ENCODE measurements at places on chromosomes 3 and 15. TPM values are rescaled to one million over a fixed set of nuclear protein-coding genes. Genes with fewer than 3 reads are reported as not detected.

The C3orf20 gene
- total RNA-seq, result not detected

The P2RY1 gene
- total RNA-seq, result 24.3 TPM

DNA sequence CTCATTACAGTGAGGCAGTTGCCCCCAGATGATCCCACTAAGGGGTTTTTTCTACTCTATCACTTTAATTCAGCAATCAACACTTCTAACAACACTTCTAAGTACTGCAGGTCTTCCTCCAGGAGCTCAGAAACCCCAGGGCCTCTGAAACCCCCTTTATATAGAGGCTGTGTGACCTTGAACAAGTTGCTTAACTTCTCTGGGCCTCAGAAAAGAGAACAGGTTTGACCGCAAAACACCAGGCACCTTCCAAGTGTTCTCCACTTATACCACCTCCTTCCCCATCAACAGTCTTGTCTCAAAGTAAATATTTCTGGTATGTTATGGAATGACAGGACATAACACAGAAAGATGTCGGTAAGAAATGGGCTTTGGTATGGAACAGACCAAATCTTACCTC, 85.7 kb upstream of the WNT5A start:
- DNase-seq, result no peak
- H3K4me3 ChIP-seq, result no peak overlapping the region

DNA sequence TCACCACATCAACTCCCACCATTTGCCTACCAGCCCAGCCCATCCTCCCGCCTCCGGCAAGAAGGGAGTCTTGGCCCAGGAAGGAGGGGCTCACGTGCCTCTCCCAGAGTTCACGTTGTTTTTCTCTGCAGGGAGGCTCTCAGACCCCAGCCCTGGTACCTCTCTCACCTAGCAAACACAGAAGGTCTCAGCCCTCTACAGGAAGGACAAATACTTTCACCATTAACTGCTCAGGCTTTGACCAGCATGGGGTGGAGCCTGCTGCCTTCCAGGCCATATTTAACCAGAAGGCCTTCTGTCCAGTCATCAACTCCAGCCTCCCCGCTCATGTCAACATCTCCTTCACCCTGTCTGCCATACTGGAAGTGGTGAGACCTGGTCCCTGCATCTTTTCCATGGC, 19.0 kb upstream of the HTR3E start:
- H3K27ac ChIP-seq, result no peak overlapping the region
- H3K27me3 ChIP-seq, result no peaks in the 10 kb centered on the region
- H3K4me1 ChIP-seq, result 0 out of 3 replicates have a peak, but pooled peaks cover 2% of the 10 kb centered on the region

Data from K562 (cell line).